Liver (tissue), 10 donors: ENCODE measurements at places on chromosomes 3 and 15. TPM values are rescaled to one million over a fixed set of nuclear protein-coding genes. Genes with fewer than 3 reads are reported as not detected.

GANC gene
- 14.9 TPM for polyA plus RNA-seq

IGF1R gene
- polyA plus RNA-seq, result 0.69 TPM

BUB1B gene
- 0.63 TPM for polyA plus RNA-seq

GRCh38 chr3:190436331-190436730, 13.4 kb downstream of the TMEM207 start:
- DNase-seq, result no peak

PHLDB2 gene
- 9.7 TPM for polyA plus RNA-seq

TADA3 gene
- polyA plus RNA-seq, result 27.8 TPM

GRCh38 chr3:177466074-177466473, 268.8 kb upstream of the TBL1XR1 start:
- no peak for DNase-seq

CIDEC gene
- 4.2 TPM for polyA plus RNA-seq

DNA sequence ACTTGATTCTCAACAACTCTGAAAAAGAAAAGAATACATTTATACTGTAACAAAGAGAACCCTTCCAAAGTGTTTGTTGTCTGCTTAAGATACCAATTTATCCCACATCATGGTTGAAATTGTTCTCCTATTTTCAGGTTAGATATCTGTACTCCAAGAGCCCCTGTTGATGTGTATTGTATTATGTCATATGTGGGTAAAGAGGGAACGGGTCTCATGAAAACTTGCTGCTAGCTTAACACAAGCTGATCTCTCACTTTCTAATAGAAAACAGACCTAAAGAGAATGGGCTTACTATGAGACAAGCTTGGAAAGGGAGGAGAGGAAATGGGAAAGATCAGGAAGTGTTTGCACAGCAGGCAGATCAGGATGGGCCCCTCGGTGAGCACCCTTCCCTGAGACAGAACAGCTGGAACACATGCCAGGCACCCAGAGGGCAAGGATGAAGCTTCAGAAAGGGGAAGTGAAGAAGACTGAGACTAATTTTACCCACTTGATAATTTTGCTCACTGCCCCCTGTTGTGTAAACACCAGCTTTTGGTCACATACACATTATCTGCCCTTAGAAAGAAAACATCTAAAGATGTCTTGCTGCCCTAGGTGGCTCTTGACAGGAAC, 747.9 kb upstream of the CCDC54 start:
- no peak for DNase-seq

GRCh38 chr3:88248658-88249057, 98.9 kb downstream of the C3orf38 start:
- no peak for DNase-seq

GRCh38 chr15:68818769-68819494, 1.8 kb downstream of the ANP32A start:
- peak; percentile 52 for DNase-seq

DNA sequence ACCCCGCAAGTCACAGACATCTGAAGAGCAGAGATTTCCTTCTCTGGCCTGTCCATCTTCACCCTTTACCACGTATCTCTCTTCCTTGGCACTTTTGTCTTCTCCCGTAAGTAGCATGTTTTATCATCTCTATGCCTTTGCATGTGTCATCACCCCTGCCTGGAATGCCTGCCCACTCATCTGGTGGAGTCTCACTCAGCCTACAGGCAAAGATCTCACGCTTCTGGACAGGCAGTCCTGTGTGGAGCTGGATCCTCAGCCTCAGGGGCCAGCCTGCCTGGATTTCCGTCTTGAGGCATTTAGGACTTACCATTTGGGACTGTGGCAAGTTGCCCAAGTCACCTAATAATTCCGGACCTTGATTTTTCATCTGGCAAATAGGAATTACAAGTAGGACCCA, 114.3 kb upstream of the CACNA2D3 start:
- DNase-seq, result no peak

DNA sequence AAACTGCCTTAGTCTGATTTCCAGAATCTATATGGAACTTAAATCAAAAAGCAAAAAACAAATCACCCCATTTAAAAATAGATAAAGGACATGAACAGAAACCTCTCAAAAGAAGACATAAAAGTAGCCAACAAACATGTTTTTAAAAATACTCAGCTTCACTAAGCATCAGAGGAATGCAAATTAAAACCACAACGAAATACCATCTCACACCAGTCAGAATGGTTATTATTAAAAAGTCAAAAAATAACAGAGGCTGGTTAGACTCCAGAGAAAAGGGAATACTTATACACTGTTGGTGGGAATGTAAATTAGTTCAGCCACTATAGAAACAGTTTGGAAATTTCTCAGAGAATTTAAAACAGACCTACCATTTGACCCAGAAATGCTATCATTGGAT, 367.9 kb downstream of the ZIC4 start:
- no peak for DNase-seq

GRCh38 chr3:122668930-122669730, 11.5 kb upstream of the PARP14 start:
- no peak for DNase-seq

OSTN gene
- not detected for polyA plus RNA-seq

FGD5 gene
- 2.0 TPM for polyA plus RNA-seq

CHST2 gene
- 0.11 TPM for polyA plus RNA-seq

DNA sequence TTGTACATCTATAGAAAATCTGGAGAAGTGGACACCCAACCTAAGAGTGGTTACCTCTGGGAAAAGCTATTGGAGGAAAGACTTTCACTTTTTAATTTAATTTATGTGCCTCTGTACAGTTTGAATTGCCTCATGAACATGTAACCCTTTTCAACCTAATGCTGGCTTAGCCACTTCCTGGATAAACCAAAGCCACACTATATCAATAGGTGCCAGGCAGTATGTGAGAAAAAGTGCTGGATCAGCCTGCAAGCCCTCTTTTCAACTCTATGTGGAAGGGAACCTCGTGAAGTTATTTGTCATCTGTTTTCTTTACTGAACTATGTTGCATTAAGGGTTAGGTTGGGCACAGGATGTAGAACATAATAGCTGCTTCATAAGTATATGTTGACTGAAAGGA, 9.3 kb upstream of the TOPAZ1 start:
- no peak for DNase-seq

GRCh38 chr3:184429786-184430185, 49.9 kb downstream of the CHRD start:
- no peak for DNase-seq

DNA sequence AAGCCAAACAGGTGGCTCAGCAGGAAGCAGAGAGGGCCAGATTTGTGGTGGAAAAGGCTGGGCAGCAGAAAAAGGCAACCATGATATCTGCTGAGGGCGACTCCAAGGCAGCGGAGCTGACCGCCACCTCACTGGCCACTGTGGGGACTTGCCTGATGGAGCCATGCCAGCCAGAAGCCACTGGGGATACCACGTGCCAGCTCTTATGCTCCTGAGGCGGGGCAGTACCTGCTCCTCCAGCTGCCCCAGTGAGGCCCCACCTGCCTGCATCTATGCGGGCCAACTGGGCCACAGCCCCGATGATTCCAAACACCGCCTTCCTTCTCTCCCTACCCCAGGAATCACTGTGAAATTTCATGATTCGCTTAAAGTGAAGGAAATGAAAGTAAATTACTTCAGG, 22.9 kb upstream of the ARIH1 start:
- DNase-seq, result no peak

- DNase-seq, result no peak
Observed at GRCh38 chr3:173703771-173704170, 306.2 kb downstream of the NLGN1 start.

DNA sequence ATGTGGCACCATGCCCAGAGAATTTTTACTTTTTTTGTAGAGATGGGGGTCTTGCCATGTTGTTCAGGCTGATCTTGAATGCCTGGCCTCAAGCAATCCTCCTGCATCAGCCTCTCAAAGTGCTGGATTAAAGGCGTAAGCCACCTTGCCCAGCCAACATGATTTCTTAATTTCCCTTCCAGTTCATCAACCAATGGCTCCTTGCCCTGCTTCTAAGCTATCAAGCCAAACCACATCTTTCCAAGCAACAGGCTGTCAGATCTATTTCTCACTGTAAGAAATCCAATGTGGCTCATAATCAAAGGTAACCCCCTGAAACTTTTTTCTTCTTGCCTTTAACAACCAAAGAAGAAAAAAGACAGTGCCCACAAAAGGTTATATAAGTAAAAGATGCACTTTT, 204.2 kb upstream of the ICE2 start:
- no peak for DNase-seq

- DNase-seq, result no peak
Observed at GRCh38 chr3:87478716-87479115, 202.3 kb upstream of the POU1F1 start.

- DNase-seq, result no peak
Observed at GRCh38 chr3:100001526-100002270, 112.6 kb downstream of the FILIP1L start.

DNA sequence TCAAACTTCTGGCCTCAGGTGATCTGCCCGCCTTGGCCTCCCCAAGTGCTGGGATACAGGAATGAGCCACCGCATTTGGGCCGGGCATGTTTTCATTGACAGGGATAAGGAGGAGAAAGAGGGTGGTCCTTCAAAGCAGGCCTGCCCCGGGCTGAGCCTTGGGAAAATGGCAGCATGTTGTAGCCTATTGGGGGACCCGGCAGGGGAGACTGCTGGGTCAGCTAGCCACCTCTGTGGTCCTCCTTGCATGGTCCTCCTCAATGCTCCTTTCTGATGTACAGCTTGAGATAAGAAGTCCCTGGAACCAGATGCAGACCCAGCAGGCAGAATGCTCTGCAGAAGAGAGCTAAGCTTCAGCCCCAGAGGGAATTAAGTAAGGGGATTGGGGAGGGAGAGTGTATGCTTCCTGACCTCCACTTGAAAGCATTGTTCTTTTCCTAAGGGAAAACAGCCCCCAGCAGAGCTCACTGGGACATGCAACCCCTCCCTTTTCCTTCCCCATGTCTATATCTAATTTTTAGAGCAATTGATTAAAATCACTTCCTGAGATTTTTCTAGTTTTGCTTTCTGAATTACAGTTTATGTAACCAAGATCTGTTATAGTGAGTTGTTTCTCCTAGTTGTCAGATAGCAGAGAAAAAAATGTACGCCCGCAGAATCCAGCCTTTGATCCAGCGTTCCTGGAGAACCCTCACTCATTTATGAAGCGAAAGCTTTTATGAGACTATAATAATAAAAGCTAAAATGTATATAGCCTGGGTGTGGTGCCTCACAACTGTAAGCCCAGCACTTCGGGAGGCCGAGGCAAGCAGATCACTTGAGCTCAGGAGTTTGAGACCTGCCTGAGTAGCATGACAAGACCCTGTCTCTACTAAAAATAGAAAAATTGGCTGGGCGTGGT, 48.7 kb upstream of the VILL start:
- DNase-seq, result no peak

GRCh38 chr3:44958386-44958785, 17.6 kb downstream of the ZDHHC3 start:
- no peak for DNase-seq

GRCh38 chr3:69710153-69710977, 28.9 kb upstream of the MITF start:
- no peak for DNase-seq

DNA sequence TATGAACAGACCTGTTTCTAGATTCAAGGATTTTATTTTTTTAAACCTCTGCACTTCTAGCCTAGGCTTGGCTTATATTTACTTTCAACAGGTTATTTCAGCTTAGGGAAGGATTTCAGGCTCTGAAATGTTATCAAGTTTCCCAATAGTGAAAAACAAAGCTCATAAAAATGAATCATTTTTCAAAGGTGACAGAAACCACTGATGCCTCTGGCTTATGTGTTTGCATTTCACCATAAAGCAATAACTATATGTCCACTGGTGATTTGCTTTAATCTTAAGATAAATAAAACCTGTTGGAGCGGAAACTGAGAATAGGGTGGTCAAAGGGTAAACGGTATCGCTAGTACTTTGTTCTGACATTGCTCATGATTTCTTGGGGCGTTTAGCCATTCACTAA, 141.2 kb upstream of the LRIG1 start:
- no peak for DNase-seq

DNA sequence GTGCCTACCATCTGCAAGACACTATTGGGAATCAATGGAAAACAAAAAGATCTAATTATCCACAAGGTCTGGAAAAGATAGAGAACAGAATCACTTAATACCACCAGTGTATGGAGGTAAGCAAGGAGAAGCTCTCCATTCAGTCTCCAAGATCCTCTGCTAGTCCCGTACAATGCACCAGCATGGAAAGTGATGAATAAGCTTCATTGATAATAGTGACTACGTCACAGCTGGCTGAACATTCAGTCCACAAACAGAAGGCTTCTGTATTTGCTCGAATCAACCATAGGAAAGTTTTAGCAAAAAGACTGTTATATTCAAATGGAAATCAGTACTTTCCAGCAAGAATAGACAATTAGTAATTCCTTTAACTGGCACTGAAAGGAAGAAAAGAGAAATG, 42.9 kb downstream of the IGSF11 start:
- DNase-seq, result no peak

DNA sequence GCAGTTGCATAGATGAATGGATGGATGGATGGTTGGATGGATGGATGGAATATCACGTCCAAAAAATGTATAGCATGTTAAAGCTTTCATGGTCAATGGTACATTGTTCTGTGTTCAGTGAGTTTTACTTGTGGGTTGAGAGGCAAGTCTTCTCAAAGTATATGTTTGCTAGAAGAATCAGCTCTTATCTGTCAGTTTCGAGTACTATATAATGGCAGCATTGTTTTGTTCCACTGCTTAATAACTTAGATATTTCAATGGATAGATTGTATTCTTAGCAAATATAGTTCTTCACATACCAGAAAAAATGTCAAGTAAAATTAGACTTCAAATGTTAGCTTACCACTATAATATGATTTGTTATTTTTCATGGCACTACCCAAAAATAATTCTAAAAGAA, 100.9 kb upstream of the CDIN1 start:
- DNase-seq, result no peak

GRCh38 chr3:194135806-194136518, at the start of gene HES1:
Gene HES1 (plus strand): TSS chr3:194136148. CDS start chr3:194136381, 233 bp downstream.
- peak; percentile 82 for DNase-seq

GRCh38 chr3:124770336-124771082, 40.3 kb downstream of the UMPS start:
- no peak for DNase-seq

GRCh38 chr15:65651831-65652749, 30.4 kb downstream of the SLC24A1 start:
- no peak for DNase-seq

DNA sequence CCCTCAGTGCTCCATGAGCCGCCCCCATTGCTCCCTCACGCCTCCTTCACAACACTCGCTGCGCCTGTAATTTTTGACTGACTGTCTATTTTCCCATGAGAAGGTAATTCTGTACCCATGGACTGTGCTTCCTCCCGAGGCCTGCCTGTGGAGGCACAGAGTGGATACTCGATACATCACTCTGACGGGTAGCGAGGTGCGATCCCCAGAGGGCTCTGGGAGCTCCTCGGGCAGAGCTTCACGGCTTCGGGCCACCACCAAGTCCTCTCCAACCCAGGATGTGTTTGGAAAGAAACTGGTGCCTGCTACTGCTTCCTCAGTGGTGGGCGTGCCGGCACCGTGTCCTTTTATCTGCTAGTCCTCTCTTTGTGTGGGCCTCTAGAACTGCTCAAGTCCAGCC, 108.6 kb upstream of the DLG1 start:
- DNase-seq, result no peak

- DNase-seq, result no peak
Observed at GRCh38 chr3:45219694-45220093, 6.4 kb downstream of the TMEM158 start.

TICRR gene
- 0.17 TPM for polyA plus RNA-seq

CPNE4 gene
- polyA plus RNA-seq, result 0.03 TPM

LDHAL6B gene
- not detected for polyA plus RNA-seq

GRCh38 chr3:134357261-134357913, 16.9 kb downstream of the AMOTL2 start:
- DNase-seq, result no peak

COLQ gene
- polyA plus RNA-seq, result 2.6 TPM
